ENCODE measurements at places on chromosomes 6 and 20.

GRCh38 chr20:43983359-43983758 lies 68.7 kb downstream of the TOX2 start:
- ATAC-seq = no peak

DNA sequence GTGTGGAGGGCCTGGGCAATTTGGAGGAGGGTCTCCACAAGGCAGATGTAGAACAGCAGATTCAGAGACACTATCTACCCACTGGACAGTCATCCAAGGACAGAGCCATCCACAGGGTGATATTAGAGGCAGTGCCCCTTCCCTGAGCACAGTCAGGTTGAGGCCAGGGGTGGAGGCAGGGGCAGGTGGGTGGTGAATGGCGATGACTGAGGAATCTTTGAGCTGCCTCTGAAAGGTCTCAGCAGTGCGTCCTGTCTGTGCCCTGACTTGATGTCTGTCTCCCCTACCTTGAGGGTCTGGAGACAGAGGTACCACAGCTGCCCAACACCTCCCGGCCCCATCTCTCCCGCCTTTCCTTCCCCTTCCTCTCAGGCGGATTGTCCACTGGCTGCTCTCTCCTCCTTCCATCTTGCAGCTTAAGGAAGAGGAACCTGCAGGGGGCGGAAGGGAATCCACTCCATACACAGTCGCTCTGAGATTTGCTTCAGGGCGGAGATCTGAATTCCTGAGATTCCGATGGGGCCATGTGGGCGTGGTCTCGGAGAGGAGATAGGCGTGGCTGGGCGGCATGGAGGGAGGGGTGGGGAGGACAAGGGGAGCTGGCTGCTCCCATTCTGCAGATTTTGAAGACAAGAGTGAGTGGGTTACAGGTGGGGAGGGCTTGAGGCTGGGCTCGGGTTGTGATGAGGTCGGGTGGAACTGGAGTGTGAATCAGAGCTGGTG lies 1.7 kb downstream of the MUCL3 start:
- peak; percentile 96 for ATAC-seq

DNA sequence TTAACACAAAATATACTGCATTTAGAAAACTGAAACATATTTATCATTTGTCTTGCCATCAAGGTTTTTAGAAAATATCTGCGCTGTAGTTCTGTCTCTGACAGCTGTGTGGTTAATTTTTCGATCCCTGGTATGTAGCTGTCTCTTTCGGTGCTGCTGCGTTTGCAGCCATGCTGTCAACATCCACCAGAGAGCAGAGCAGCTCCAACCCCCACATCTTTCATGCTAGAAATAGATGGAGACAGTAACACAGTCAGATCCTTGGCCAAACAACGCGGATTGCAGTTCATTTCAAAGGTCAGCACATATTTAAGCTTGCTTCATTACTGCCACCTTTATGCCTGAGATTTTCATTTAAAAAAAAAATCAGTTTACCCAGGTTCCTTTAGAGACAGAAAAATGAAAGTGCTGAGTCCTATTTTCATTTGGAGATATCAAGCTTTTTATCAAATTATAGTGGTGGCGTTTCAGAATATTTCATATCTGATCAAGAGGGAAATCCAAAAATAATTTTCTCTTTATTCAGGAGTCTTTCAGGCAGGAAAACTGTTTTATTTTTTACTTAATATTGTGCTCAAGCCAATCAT lies 157.7 kb upstream of the MMS22L start:
- peak; percentile 100 for ATAC-seq

DNA sequence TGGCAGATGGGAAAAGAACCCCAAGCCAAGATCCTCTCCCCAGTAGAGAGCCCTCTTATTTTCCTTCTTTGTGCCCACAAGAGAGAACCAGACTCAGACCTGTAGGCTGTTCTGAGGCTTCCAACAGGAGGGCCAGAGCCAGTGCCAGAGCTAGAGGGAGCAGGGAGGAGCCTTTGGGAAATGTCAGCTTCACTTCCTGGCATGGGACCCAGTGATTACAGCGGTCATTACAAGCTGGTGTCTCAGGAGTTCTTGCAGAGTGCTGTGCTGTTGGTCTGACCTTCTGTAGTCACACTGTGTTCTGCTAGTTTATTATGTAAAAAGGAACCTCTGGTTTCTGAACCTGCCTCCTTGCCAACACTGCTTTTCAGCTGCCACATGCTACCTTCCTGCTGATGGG lies 38.9 kb downstream of the STK35 start:
- no peak for ATAC-seq

- ATAC-seq = no peak
Observed at GRCh38 chr20:41393705-41394066, 27.1 kb upstream of the EMILIN3 start.

DNA sequence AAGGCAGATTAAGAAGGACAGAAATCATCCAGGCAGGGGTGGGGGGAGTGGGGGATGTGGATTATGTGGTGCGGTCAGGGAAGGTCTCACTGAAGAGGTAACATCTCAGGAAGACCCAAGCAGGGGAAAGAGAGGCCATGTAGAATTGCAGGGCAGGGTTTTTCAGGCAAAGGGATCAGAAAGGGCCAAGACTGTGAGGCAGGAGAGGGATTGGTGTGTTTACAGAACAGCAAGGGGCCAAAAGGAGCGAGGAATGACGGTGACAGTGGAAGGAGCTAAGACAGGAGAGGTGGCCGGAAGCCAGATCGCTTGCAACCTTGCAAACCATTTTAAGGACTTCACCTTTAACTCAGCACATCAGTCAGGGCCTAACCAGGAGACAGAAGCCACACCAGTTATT lies 535.4 kb upstream of the JARID2 start:
- no peak for ATAC-seq

DNA sequence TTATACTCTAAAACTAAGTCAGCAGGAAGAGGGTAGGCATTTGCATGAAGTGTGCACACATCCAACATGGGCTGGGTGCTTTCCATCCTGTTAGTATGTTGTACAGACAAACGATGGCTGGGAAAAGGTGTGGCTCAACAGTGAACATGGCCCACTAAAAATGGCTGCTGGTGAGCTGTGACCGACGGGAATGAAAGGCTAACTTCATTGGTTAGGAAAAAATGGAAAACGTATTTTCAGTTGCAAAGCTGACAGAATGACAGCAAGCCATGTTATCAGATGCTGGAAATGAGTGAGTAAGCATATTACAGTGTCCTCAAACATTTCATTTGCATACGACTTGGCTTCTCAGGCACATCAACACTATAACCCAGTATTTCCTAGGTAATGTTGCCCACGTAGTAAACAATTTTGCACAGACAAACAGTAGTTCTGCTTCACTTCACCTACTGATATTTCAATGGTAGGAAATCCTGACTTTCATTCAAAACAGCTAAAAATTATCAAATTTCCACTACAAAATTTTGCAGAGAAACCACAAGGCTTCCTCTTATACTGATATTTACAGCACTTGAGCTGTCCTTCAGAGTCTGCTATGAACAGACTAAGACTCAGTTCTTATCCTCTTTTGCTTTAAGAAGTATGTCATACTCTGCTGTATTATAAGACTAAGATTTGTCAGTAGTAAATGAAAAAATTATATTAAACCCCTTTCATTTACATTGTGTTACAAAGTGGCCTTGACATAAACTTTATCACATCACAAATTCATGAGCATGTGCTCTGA lies 98.9 kb downstream of the IRF4 start:
- no peak for ATAC-seq

GRCh38 chr6:157503018-157503747 lies 122.2 kb downstream of the ZDHHC14 start:
- no peak for ATAC-seq

DNA sequence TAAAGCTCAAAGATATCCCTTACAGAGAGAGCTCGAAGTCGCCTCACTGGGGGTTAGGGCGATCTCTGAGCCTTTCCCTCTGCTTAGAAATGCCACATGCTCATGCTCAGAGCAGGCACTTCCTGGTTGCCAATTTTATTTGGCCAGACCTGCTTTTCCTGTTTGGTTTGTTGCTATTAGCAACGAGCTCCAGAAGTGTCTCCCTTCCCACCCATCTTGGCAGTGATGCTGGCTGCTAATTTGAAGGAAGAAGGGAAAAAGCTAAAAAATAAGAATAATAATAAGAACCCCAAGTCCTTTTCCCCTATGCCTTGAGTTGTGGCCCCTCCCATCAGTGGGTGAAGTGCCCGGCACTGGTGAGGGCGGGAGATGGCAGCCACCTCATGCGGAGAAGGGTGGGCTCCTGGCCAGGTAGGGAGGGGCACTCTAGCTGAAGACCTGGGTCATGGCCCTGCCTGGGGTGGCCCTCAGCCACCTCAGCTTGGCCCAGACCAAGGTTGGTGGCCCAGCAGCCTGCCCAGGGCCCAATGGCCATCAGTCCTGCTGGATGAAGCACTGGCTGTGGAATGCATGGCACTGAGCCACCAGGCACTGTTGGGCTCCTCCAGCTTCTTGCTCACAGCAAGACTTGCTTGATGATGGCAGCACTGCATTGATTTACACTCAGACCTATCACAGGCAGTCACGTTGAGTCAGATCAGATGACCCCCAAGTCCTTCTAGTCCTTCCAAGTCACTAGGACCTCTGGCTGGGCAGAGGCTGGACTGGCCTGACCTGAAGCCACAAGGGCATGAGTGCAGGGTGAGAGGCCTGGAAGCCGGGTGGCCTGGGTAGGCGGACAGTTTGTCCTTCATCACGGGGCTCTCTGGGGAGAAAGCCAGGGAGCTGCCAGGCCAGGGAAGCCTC lies 79.0 kb downstream of the SYNJ2 start:
- peak; percentile 84 for ATAC-seq

DNA sequence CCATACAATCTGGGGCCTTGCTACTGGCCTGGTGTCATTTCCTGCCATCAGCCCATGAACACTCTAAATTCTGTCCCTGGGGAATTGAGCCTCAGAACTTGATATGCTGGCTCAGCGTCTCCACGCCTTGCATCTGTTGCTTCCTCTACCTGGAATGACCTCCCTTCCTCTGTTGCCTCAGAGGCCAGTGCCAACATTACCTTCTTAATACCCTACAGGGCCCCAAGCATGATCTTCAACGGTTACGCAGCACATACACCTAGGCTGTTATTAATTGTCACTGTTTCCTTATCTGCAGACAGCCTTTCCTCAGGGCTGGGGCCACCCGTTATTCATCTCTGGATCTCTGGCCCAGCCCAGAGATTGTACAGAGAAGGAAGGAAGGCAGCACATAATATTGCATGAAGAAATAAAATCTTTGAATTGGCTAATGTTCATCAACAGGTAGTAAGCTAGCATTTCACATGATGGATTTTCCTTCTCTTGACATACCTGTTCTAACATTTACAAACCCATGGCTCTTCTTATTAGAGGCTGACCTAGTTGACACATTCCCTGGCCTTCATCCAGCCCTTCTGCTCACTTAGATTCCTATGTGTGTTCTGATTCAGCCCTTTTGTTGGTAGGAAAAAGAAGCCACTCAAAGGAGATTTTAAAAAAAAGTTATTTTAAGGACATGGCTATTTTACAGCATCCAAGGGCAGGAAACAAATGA lies 8.4 kb upstream of the RNF182 start:
- no peak for ATAC-seq

DNA sequence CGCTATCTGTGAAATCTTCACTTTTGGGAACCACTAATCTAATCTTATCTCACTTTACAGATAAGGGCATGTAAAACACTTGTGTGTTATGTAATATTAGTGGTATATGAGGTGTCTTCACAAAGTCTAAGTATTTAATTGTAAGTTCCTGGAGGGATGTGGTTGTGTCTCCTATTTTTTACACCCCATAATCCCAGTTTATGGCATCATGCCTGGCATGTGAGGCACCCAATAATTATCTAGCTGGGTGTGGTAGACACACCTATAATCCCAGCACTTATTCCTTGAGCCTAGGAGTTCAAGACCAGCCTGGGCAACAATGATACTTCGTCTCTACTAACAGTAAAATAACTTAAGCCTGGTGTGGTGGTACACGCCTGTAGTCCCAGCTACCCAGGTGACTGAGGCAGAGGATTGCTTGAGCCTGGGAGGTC lies 16.5 kb upstream of the TBCC start:
- no peak for ATAC-seq

DNA sequence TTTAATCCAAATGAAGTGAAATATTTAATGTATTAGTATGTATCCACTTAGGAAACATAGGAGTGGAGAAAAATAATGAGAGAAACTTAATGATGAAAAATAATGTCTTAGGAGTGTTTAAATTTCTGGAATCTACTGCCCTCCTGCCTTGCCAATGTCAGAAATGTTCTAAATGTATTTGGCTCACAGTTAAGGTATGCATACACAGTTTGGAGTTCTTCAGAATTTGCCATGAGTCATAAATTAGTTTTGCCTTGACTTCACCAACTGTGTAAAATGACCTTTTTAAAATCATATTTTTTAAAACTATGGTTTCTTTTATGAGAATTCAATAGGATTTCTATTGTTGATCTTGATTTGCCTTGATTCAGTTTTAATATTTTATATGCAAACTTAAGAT lies 191.7 kb upstream of the HSF2 start:
- peak; percentile 88 for ATAC-seq

DNA sequence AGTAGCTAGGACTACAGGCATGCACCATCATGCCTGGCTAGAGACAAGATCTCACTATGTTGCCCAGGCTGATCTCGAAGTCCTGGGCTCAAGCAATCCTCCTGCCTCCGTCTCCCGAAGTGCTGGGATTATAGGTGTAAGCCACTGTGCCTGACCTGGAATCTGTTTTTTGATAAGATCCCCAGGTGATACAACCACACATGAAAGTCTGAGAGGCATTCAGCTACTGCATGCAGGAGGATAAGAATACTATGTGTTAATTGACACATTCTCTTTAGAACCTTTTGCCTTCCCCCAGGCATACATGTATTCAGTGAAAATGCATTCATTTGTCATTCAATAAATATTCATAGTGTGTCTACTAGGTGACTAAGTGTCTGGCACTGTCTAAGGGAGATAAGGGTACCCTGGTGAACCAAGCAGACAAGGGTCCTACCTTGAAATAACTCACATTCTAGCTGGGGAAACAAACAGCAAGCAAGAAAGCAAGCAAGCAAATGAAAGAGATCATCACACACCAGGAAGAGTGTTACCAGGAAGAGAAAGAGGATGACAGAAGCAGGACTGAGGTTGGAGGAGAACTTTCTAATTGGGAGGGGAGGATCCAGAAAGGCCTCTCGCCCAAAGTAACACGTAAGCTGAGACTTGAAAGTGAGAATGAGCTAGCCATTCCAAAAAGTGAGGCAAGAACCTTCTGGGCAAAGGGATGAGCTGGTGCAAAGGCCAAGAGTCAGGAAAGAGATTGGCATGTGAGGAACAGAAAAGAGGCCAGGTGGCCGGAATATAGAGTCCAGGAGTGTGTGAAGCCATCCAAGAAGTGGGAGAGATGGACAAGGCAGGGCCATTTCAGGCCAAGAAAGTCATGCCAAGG lies 6.5 kb downstream of the GFOD1 start:
- ATAC-seq = no peak

GRCh38 chr6:114055349-114055748 lies 84.4 kb upstream of the HDAC2 start:
- no peak for ATAC-seq

- ATAC-seq = no peak
Observed at GRCh38 chr6:127570739-127571389, 6.1 kb upstream of the C6orf58 start.
